ENCODE measurements at places on chromosomes 12 and 14.

DNA sequence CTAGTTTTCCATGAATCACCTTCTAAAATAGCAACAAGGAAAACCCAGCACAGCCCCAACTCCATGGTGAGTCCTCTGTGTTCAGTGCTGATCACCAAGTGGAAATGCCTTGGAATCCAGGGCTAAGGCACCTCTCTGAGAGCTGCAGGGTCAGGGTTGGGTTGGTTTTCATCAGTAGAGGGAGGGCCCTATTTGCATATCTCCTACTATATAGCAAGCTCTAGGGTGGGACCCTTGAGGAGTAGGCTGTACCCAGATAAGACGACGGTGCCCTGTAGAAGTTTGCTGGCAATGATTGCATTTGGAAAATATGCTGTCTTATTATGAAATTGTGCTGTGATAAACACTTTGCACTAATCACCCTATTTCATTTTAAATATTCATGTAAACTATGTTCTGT is 1011.8 kb downstream of the TMEM121 start:
- no peak for DNase-seq

GRCh38 chr14:77098529-77099353 is 683 bp downstream of the CIPC start:
- no peak for DNase-seq

GRCh38 chr14:30084811-30085210 is 157.2 kb upstream of the PRKD1 start:
- no peak for DNase-seq

DNA sequence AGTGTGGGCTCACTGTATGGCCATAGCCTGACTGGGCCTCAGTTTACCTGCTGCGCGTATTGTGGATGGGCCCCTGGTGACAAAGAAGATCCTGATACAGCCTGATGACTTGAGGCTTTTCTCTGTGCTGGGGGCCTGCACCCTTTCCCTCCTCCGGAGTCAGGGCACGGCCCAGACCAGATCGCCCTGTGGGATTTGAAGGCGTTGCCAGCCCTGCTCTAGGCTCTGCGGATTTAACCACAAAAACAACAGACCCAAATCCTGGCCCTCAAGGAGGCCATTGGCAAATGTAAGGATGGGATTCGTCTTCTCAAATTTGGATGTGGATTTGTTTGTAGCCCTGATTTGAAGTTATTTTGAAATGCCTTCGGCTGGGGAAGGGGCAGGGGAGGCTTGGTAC is 195.8 kb downstream of the TSPAN9 start:
- DNase-seq: no peak

DNA sequence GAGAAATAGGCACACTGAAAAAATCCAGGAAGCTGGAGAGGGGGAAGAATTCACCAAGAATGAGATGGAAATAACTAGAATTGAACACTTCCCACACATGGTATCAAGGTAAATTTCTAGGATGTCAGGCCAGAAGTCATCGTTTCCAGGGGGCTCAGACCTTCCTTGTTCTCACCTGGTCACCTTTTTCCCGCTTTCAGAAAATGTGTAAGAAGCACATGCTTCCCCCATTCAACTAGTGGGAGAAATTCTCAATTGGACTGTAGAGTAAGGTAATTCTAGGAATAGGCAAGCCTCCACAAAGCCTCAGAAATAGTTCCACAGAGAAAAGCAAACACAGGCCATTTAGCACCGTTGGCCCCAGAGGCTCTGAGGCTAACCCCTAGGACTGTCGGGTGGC is 2.8 kb upstream of the PTMS start:
- DNase-seq: no peak

GRCh38 chr12:109239179-109239578 is 69.9 kb downstream of the FOXN4 start:
- no peak for DNase-seq

DNA sequence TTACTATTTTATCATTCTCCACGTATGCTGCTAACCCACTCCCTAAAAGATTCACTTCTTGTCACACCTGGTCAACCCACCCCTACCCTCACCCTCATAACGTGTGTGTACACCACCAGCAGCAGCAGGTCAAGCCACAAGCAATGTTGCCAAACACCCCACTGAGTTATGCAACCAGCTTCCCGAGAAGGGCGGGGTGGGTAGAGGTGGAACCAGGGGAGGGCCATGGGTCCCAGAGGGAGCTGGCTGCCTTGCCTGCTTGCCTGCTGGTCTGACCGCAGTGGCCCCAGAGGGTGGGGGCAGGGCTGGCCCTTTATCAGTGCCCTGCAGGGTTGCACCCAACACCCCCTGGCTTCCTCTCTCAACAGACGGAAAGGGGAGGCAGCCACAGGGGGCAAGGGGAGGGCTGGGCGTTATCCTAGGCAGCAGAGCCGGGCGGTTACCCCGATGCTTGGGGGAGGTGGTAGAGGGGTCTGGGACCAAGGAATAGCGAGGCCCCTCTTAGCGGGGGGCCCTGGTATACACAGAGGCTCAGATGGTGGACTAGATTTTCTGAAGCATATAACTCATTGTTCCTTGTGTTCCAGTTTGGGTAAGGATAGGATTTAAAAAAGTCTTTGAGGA is 3.5 kb upstream of the NFE2 start:
- no peak for DNase-seq

- DNase-seq: no peak
These were observed 102.5 kb upstream of the PRICKLE1 start for GRCh38 chr12:42691991-42692557.

- DNase-seq: no peak
These were observed 5.7 kb downstream of the NTF3 start for GRCh38 chr12:5437589-5437988.

DNA sequence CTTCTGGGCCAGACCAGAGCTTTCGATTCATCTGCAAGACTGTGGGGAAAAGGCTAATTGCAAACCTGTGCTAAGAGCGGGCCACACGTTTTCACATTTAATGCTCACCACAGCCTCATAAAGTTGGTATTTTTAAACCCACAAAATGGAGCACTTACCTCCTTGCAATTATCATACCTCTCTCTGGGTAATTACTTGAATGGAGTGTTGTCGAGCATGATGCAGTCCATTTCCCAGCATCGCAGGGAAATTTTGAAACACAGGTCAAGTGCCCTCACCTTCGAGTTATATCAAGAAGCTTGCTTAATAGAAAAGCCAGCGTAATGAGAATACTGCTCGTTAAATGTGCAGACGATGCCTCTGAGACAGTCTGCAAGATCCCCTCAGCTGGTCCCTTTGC is 8.8 kb upstream of the IFI27L2 start:
- DNase-seq: no peak

- DNase-seq: no peak
These were observed 124.7 kb downstream of the EPS8 start for GRCh38 chr12:15664491-15664890.

DNA sequence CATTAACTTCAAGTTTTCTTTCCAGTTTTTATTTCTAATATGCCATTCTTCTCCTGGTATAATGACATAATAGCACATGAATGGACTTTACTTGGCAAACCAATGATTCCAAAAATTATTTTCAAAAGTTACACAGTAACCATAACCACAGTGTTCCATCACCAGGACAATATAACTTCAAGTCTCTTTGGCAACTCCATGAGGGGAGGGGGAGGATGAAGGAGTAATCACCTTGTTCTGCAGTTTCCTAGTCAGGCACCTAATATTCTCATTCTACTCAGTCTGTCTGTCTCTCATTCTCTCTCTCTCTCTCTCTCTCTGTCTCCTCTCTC is 66.6 kb downstream of the BTG1 start:
- no peak for DNase-seq

DNA sequence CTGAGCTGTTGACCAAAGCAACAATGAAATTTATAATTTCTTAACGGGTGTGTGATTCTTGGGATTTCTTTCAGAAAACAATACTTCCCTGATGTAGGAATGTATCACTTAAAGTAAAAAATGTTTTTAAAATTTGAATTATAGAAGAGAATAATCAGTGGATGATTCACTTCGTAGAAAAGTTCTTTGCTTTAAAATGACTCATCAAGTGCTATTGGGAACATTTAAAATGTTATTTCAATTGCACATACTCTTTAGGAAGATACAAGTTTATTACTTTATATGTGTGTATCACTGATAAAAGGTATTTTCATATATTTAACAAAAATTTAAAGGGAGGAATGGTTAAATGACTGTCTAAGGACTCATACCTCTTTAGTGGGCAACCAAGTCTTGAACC is 155.3 kb downstream of the PDE3A start:
- DNase-seq: no peak

DNA sequence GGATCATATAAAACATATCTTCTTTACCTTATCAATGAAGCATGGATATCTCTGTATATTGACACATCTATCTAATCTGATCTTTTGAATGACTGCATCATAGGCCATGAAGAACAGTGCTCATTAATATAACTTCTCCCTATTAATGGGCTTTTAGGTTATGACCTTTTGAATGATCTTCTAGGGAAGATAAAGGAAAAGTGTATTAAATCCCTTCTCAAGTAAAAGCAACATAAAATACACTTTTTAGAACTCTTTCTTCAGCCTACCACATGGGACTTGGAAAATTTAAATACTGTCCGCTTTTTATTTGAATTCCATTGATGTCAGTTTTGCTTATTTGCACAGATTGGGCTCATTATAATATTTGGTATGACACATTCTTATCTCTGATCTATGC is 425.4 kb downstream of the MED13L start:
- DNase-seq: no peak

- DNase-seq: no peak
These were observed 31.6 kb downstream of the MOAP1 start for GRCh38 chr14:93153121-93153520.

DNA sequence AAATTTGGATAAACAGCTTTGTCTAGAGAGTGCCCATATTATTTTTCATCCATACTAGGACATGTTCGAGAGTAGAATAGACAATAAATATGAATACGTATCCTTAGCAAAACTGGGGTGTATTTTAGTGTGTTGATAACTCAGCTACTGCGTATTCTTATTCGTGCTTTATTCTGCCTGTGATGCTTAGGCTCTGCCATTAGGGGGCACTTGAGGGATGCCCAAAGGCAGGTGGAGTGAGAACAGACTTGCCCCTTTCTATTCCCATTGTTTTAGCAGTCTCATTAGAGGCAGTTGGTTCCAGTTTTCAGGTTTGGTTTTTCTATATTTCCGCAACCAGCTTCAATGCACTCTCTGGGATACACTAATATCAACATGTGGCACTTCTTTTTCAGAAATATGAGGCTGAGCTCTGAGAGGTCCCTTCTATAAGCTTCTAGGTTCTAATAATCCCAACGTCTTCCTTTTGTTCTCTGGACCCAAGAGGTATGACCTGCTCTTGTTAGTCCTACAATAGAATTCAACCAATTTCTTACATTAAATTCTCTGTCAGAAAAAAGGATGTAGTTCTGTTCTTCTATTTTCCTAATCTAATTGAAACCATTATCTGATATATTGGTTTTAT is 985.7 kb upstream of the FBXO33 start:
- DNase-seq: no peak

- no peak for DNase-seq
These were observed 33.4 kb downstream of the FNTB start for GRCh38 chr14:65019944-65020566.

DNA sequence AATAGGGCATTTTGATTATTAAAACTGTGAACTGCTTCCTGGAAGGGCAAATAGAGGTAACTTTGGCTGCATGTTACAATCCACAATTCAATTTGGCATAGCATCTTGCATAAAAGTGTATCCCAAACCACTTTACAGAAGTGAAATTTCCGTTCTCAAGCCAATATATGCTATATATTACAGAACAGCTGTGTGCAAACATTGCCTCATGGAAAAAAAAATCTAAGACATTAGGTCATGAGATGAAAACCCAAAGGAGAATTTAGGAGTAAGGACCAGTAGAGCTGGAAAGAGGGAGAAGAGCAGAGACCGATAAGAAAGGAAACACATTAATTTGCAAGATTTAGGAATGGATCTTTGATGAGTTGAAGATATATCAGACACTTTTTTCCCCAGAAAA is 239.2 kb downstream of the PAX9 start:
- no peak for DNase-seq

DNA sequence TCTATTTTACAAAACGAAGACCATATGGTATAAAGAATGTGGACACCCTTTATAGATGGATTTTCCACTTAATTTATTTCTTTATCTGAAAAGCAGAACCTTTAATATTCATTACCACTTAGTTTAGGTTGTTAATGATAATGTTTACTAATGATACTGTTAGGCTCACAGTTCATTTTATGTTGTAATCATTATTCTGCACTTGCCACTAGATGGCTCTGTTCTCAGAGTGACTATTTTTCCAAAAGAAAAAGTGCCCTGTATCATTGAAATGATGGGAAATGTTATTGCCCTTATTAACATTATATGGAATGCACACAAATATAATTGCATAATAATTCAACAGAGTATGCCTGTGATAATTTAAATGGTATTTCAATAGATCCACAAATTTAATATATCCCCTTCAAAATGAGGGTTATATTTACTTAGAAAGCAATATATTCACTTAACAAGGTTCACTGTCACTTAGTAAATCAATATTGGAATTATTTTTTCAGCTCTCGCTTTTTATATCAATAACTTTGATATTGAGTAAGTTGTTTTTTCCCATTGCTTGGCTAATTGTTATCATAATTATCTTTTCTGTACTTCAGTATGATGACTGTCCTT is 95.7 kb downstream of the PDE3A start:
- no peak for DNase-seq

- no peak for DNase-seq
These were observed 153.6 kb upstream of the C14orf180 start for GRCh38 chr14:104425763-104426646.

DNA sequence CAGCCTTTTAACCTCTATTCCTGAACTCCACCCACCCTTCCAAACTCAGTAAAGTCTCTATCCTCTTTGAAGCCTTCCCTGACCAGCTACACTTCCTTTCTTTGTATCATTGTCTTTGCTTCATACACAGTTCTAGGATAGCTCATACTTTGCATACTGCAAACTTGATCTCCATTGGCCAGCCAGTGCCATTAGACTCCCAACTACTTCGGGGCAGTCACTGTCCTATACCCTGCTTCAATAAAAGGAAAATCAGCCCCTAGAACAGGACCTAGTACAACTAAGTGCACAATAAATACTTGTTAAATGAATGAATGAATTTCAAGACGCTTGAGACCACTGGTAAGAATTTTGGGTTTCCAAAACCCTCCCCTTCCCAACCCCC is 521 bp upstream of the PIP4K2C start:
- DNase-seq: no peak

DNA sequence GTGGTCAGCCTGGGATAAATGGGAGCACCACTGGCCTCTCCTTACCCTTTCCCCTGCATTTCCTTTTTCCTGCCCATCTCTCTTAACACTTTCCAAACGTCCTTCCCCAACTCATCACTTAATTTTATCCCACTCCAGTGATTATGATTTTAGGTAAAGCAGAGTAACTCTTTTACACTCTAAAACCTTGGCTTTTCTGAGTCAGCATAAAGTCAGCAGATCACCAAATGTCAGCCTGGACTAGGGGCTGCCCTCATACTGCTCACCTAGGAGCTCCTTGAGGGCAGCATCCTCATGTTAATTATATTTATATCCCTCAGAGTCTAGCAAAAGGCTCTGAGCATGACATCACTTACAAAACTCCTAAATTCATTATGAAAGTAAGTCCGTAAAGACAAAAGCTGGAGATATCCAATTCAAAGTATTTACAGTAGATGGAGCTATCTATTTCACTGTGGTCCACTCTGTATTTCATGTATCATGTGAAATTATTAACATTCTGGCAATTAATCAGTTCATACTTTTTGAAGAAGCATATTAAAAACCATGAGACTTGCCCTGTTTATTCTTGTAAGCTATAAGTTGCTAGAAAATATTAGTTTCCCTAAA is 17.0 kb upstream of the DICER1 start:
- no peak for DNase-seq
